ENCODE measurements at places on chromosomes 3 and 15. TPM values are rescaled to one million over a fixed set of nuclear protein-coding genes. Genes with fewer than 3 reads are reported as not detected.

Gene WDR72
- total RNA-seq: not detected

Gene WDR49
- total RNA-seq: 0.79 TPM

Gene NANOGP8
- not detected for total RNA-seq

- DNase-seq: no peak
Measured at GRCh38 chr15:92636401-92636907, 19.1 kb downstream of the FAM174B start.

- no peak for DNase-seq
Measured at GRCh38 chr3:104149154-104149553, 1217.6 kb upstream of the ALCAM start.

All from CD4-positive, CD25-positive, alpha-beta regulatory T cell (primary cell).